ENCODE measurements at places on chromosomes 2 and 18.

GRCh38 chr18:35971661-35972196 lies 750 bp upstream of the RMP24 start:
- no peak for DNase-seq

- DNase-seq = no peak
These were observed 14.3 kb downstream of the SPTBN1 start for GRCh38 chr2:54470266-54470938.

GRCh38 chr2:150486539-150487484 lies 655 bp downstream of the RND3 start:
- no peak for DNase-seq

DNA sequence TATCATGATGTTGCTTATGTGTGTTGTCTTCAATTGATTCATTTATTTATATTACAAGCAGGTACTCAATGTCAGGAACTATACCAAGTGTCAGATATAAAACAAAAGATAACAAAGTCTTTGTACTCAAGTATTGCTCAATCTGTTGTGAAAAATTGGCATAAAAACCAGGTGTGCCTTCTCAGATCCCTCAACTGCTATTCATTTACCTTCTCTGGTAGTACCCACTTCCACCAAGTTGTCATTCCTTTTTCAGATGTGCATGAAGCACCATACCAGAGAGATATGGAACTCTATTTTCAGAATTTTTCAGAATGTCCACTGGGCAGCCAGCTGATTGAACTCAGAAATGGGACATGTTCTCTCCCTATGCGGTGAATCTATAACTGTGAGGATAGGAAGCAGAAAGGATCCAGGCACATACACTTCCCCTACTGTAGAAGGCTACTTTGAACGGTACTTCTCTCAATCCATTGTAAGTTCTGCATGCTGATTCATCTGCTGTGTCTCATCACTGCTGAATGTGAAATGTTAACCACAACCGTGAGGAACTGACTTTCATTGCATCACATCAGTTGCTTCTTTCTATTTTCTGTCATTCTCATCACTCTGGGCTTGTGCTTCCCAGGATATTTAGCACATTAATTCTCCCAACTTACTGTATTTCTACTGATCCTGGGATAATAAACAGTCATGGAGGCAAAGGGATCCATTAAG lies 1621.3 kb downstream of the SUCLG1 start:
- DNase-seq = no peak

DNA sequence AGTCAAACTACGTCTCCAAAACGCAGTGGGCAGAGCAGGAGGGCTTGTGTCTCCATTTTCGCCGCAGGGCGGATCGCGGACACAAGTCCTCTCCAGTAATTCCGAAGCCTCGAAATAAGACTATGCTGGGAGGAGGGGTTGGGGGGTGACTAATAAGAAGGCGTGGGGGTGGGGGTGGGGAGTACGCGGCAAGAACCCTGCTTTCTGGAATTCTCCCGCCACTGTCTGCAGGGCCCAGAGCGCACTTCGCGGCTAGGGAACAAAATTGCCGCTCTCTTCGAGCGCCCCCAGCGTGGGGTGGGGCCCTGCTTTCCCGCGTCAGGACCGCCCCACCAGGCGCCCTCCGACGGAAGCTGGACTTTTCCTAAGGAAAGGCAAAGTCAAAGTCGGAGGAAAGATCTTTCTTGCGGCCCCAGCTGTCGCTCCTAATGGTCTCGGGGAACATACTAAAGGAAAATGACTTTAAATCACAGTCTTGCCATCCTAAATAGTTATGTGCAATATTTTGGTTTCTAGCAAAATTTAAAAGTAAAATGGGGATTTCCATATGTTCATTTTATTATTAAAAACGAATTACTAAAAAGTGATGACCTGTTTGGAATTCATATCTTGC lies 11.9 kb downstream of the NR4A2 start:
- no peak for DNase-seq

GRCh38 chr2:223954401-223954800 lies 2.9 kb upstream of the MRPL44 start:
- DNase-seq = no peak

GRCh38 chr2:17830053-17831034 lies 14.1 kb downstream of the MSGN1 start:
- DNase-seq = no peak

GRCh38 chr2:179412112-179412511 lies 147.5 kb upstream of the SESTD1 start:
- DNase-seq = no peak

GRCh38 chr2:240823449-240824336 lies 3.7 kb upstream of the KIF1A start:
- no peak for DNase-seq

GRCh38 chr2:69251943-69252342 lies 135.1 kb downstream of the GFPT1 start:
- DNase-seq = no peak

- no peak for DNase-seq
These were observed 55.2 kb downstream of the TTC21B start for GRCh38 chr2:165898381-165898780.

GRCh38 chr2:46187112-46187618 lies 110.0 kb upstream of the EPAS1 start:
- DNase-seq = no peak

DNA sequence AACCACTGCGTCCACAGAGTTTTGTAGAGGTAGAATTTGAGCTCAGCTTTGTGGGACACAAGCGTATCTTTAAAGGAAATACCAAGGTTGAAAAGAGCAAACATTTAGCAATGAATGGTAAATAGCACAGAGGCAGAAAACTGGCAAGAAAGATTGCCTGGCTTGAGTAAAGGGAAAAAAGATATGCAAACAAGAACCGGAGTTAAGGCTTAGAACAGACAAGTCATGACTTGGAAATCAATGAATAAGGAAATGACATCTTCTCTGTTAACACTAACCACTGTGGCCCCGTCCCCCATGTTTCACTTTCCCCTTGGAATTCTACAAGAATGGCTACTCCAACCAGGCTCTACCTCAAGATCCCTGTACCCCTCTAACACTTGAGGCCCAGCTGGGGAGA lies 3.8 kb downstream of the STAM2 start:
- no peak for DNase-seq

DNA sequence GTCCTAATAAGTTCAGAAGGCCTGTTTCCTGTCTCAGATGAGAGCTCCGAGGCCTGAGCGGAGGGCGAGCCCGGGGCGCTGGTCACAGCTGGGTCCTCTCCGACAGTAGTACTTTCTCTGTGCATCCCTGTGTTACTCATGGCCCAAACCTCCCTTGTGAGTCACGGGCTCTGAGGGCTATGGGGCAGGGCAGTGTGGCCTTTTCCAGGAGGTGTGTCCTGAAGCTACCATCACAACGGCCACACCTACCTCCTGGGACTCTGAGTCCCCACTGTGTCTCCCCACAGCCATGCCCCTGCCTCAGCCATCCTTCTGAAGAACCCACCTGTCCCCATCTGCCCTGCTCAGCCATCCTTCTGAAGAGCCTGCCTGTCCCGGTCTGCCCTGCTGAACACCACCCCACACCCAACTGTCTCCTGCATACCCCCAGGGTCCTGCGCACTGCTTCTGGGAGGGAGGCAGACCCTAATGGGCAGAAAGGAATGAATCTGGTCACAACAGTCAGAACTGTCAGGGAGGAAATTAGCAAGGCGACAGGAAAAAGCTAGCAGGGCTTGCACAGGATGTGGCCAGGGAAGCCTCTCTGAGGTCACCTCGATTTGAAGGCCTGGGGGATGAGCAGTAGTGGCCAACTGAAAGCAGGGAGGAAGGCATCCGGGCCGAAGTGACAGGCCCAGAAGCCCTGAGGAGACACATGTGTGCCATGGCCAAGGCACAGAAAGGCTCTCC lies 145.4 kb upstream of the RIOK3 start:
- no peak for DNase-seq

- no peak for DNase-seq
These were observed 11.0 kb upstream of the TRIB2 start for GRCh38 chr2:12705742-12706141.

GRCh38 chr2:240433973-240434727 lies 1.3 kb upstream of the GPC1 start:
- no peak for DNase-seq

GRCh38 chr2:51812138-51812866 lies 780.4 kb upstream of the NRXN1 start:
- DNase-seq = no peak

- DNase-seq = no peak
These were observed 98.2 kb upstream of the EPAS1 start for GRCh38 chr2:46198966-46199365.

- DNase-seq = peak; percentile 12
These were observed 89.6 kb upstream of the NPAS2 start for GRCh38 chr2:100730290-100730868.

DNA sequence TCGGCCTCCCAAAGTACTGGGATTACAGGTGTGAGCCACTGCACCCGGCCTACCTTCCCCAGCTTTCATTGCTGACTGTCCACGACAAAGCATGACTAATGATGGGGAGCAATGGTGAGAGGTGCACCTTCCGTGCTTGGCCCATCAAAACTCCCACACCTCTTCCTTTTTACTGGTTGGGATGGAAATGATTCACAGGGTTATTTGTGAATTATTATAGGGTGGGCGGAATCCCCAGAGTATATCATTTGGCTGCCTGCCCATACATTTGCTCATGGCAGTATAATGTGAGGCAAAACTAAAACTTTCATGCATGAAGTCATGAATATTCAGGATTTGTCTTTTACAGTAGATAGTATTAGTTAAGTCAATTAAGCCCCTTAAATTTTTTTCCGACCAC lies 334.2 kb upstream of the NETO1 start:
- DNase-seq = no peak

DNA sequence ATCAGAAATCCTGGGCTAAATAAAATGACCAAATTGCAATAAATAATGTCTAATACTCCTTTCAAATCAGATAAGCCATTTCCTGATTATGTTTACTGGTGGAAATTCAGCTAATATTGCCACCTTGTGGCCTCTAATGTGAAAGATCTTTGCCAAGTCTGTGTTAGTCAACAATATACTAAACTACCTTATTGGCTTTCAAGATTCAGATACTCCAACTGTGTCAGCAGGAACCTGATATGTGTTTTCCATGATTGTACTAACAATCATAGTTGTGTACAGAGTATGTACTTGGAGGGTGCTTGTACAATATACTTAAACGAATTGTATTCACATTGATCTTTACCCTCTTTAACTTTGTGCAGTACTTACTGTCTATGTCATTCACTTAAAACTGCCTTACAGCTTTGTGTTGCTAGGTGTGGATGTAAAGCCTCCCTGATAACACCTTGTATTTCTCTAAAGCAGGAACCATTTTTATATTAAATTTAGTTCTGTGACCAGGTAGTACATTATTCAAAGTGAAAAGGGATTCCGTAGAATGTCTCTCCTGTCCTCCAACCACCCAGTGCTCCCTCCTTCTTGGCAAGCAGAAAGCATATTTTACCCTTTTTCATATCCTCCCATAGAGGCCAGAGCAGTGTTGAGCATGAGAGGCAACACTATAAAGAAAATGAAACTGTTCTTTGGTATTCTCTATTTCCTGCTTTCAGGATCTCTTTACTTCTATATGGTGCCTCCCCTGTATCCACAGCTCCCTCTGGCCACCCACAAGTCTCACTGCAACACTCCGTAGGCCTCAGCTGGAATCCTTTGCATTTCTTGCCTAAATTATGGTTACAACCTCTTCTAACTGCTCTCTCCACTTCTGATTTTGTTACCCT lies 75.2 kb upstream of the C2orf15 start:
- no peak for DNase-seq

GRCh38 chr18:72742002-72742401 lies 125.8 kb downstream of the NETO1 start:
- DNase-seq = no peak

- DNase-seq = no peak
These were observed 80.4 kb downstream of the TNS1 start for GRCh38 chr2:217922101-217923006.

- DNase-seq = no peak
These were observed 362.3 kb downstream of the FBXO15 start for GRCh38 chr18:73785300-73785699.

DNA sequence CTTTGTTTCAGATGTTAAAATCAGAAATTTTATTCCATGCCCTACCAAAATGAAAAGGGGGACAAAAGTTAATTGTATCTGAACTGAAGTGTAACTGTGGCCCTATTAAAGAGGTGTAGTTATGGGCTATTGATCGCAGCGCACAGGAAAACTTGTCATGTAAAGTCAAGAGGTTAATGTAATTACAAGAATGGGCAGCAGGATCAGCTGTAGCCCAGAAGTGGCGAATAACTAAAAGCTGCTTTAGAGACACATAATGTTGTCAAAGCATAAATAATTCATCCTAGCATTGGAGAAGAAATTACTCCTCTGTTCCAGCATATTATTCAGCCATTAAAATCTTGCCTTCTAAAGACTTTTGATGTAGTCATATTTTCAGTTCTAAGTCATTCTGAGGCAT lies 211.8 kb downstream of the EPHA4 start:
- no peak for DNase-seq

DNA sequence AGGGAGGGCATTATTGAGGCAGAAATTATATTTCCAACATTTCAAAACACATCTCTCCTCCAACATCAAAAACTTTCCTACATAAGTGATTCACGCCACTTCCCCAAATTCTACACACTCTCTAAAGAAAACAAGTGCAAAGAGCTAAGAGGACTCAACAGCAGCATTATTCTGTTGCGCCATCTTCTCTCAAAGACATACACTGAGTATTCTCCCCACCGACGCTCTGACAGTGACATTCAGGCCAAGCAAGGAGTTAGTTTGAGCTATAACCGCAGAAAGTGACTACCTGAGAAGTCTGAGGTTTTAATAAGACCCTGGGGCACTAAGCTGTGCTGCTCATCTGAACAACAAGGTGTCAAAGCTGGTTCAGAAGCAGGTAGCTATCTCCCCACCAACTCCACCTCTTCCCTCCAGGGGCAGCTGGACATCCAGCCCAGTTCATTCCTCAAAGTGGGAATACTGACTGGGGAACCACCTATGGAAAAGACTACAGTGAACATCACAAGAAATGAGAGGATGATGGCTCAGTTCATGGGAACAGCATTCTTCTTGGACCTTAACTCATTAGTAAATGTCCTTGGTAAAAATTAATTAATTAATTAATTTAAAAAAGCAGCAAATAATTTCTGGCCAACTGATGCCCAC lies 309.5 kb upstream of the CCDC68 start:
- DNase-seq = no peak

GRCh38 chr2:216690853-216691741 lies 4.3 kb downstream of the IGFBP5 start:
- no peak for DNase-seq

Measured in stimulated activated CD8-positive, alpha-beta memory T cell treated with anti-CD3 and anti-CD28 coated beads, Interleukin-7, amount 100 ng/mL, for 24 hours (primary cell).